Type B pancreatic cell (in vitro differentiated cells): ENCODE measurements at places on chromosomes 4 and X. TPM values are rescaled to one million over a fixed set of nuclear protein-coding genes. Genes with fewer than 3 reads are reported as not detected.

CT45A7 gene
- not detected in 2 replicates for total RNA-seq

- no peak for DNase-seq
Measured at GRCh38 chrX:48786341-48786800, at the start of gene GATA1. Gene GATA1, plus strand, starts transcription at chrX:48786590. Its CDS starts 4,520 bp downstream, at chrX:48791110.

DNA sequence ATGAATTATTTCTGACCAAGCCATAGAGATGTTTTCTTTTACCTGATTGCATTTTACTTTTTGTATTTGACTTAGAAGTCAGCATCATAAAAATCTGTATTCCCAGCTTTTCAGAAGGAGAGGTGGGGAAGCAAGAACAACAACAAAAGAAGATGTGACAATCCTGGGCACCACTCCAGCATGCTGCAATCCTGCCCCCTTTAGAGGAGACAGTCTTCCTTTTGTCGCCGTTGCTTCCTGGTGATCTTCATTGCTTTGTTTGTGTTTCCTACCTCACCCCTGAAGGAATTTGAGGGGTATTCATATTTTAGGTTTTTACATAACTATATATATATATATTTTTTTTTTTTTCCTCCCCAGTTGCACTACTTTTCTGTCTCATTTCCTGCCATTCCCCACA is 3.7 kb downstream of the QRFPR start:
- DNase-seq, result no peak

GRCh38 chr4:97216046-97216445 is 927.2 kb downstream of the STPG2 start:
- no peak for DNase-seq

GRCh38 chr4:6658597-6659075 is 18.2 kb downstream of the MRFAP1 start:
- no peak for DNase-seq

DNA sequence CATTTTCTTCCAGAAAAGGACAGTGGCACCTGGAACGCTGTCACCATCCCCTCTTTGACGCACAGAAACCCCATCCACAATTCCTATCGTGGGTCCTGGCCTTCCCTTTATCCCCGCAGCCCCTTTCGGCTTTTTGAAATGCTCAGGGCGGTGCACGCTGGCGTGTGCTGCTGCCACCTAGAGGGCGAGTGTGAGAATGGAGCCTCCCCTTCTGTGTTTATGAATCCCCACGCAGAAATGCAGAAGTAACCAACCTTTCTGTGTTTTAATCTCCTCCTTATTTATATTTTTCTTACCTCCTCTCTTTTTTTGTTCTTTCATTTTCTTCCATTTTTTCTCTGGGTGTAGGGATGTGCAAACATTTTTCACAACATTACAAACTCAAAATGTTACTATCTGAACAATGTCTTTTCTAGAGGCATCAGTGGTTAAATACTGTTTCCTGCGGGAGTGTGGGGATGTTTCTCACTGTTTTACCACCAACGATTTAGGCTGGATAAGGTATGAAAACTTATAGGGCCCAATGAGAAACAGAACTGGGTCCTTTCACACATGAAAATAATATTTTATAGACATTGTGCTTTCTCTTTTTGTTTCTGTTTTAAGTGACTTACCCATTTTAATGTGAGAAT is 50.0 kb downstream of the TMA16 start:
- DNase-seq, result no peak

- no peak for DNase-seq
Measured at GRCh38 chr4:7761720-7762119, 177.9 kb downstream of the AFAP1 start.
